ENCODE measurements at places on chromosomes 1 and 21.

DNA sequence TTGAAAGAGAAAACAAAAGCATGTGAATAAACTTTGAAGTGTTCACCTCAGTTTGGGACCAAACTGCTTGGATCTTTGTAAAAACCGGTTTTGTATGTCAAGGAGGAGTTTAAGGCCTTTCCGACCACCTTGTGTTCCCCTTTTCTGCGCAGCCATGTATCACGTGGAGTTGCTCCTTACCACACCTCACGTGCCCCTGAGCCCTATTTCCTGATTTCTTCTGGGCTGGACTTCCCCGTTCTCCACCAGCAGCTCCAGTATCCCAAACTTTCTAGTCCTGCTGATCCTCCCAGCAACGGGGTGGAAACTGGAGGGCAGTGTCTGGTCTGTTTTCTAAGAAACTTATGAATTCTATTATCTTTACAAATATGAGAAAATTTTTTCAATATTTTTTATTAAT is 1.6 kb upstream of the SH3D21 start:
- DNase-seq: no peak

DNA sequence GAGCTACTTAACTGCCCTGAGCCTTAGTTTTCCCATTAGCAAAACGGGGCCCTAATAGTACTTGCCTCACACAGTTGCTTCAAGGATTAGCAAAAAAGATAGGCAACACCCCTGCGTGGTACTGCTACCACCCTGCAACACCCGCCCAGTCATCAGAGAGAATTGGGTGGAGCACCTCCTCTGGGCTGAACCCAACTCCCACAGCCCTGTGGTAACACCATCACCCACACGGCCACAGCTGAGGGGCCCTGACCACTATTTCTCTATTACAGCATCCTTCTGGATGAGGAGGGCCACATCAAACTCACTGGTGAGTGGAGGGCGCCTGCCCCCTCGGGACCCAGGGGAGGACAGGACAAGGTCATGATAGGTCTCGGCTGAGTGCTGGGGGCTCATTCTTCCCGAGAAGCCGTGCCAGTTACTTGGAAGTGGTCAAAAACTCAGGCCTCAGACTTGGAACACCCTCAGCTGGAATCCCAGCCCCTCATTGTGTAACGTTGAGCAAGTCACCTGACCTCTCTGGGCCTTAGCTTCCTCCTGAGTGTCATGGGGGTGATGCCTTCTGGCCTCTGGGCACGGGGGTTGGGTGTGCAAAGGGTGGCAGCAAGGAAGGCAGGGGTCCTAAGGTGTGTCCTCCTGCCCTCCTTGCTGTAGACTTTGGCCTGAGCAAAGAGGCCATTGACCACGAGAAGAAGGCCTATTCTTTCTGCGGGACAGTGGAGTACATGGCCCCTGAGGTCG is 24.6 kb downstream of the RPS6KA1 start:
- DNase-seq: peak; percentile 37

DNA sequence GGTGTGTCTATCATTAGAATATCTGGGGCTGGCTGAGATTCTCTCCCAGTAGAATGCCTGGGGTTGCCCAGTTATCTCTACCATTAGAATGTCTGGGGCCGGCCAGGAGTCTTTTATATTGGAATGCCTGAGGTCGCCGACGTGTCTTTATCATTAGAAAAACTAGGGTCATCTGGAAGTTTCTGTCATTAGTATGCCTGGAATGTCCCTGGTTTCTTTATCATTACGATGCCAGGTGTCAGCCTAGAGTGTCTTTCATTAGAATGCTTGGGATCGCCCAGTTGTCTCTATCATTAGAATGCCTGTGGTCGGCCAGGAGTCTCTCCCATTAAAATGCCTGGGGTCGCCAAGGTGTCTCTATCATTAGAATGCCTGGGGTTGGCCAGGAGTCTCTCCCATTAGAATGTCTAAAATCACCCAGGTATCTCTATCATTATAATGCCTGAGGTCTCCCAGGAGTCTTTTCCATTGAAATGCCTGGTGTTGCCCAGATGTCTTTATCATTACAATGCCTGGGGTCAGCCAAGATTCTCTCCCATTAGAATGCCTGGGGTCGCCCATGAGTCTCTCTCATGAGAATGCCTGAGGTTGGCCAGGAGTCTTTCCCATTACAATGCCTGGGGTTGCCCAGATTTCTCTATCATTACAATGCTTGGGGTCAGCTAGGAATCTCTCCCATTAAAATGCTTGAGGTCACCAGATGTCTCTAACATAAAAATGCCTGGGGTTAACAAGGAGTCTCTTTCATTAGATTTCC is 53.2 kb downstream of the RNF187 start:
- DNase-seq: no peak

- no peak for DNase-seq
Observed at GRCh38 chr21:29230551-29231261, 68.0 kb upstream of the BACH1 start.

GRCh38 chr1:162552684-162553252 is 8.8 kb upstream of the UAP1 start:
- no peak for DNase-seq

DNA sequence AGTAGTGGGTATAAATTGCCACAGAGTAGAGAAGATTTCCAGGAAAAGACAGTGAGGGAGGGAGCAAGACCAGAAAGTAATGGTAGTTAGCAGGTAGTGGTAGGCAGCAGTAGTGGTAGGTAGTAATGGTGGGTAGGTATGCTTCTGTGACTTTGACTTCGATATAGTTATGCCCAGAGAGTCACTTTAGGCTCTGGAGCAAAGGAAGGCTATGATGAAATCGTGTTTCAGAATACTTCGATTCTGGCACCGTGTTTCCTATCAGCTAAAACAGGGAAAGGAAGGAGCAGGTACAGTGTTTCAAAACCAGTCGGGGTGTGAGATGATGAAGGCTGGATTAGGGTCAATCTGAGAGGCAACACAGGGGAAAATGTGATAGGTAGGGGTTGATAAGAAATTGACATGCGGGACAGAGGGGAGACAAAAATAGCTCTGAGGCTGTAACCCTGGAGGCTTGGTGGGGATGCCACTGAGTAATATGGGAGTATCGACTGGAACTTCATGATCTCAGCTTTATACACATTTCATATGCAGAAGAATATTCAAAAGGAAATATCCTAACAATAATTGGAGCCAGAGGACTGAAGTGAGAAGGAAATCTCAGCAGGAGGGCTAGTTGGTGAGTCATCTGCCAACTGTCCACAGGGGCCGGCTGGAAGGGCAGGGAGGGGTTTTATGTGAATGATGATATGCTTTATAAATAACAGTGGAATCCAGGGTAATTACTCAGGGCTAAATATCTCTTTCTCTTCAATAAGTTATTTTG is 25.2 kb upstream of the TRIM45 start:
- no peak for DNase-seq

- DNase-seq: no peak
Observed at GRCh38 chr1:111756124-111756513, 418 bp downstream of the DDX20 start.

GRCh38 chr1:153961421-153961820 is 1.9 kb downstream of the SLC39A1 start:
- no peak for DNase-seq

GRCh38 chr1:174204697-174205308 is 45.5 kb downstream of the RABGAP1L start:
- no peak for DNase-seq

DNA sequence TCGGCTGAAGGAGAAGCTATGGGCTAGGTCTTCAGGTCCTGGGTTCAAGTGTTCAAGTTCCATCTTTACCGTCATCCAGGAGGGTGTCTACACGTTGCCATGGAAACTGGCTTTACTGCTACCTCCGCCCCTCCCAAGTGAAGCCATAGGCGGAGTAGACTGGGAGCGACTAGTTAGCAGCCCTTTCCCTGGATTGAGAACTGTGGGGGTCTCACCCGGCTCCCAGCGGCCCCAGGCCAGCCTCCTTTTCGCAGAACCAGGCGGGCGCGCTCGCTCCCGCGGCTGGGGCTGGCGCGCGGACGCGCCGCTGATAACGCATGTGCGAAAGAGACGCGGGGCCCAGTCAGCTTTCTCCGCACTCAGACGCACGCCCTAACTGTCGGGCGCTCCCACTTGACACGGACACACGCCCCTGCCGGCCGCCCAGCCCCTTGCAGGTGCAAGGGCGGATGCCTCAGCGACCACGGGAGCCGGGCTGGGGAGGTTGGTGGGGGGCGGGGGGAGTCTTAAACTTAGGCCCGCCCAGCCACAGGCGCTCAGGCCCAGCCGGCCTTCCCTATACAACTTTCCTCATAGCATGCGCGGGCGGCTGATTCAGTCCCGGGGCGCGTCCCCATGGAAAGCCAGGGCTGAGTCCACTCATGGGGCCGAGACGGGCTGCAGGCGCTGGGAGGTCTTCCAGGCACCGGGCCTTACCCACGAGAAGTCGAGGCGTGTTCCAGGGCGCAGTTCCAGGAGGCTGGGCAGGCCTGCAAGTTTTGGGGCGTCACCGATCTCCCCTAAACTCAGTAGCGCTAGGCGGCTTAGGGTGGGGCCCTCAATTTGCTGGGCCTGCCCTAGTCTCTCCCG is 7.4 kb downstream of the EFNA4 start:
- DNase-seq: peak; percentile 54

GRCh38 chr1:230320804-230321203 is 105.3 kb downstream of the PGBD5 start:
- DNase-seq: no peak

DNA sequence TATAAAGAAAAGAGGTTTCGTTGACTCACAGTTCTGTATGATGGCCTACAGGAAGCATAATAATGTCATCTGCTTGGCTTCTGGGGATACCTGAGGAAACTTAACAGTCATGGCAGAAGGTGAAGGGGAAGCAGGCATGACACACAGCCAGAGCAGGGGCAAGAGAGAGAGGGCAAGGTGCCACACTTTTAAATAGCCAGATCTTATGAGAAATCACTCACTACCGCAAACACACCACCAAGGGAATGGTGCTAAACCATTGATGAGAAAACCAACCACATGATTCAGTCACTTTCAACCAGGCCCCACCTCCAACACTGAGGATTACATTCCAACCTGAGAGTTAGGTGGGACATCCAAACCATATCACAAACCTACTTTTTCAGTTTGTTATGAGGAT is 245.9 kb upstream of the SGIP1 start:
- DNase-seq: no peak
